Activated T-helper 17 cell treated with anti-CD3 and anti-CD28 coated beads, Interleukin-2, amount 50 U/mL, for 72 hours (primary cell): ENCODE measurements at places on chromosomes 2 and 18. TPM values are rescaled to one million over a fixed set of nuclear protein-coding genes. Genes with fewer than 3 reads are reported as not detected.

DNA sequence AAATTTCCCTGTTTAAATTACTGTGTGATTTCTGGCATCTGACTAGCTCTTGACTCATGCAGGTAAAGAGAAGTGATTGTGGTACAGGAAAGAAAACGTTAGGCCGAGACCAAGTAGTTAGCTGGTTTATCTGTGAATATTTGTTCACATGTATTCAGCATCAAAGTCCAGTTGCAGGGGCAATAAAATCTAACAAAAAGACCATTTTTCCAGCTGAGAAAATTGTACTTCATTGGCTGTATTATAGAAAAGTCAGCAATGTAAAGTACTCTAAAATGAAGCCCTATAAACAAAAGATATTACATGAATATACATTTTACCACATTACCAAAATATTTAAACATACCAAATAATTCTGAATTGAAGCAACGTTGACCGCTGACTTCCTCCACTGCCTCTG lies 88.3 kb downstream of the NBAS start:
- ATAC-seq: no peak

- ATAC-seq: no peak
Measured at GRCh38 chr18:68965817-68966216, 167.9 kb downstream of the CCDC102B start.

- peak; percentile 55 for ATAC-seq
Measured at GRCh38 chr2:101706819-101707177, 9.3 kb downstream of the MAP4K4 start.

- no peak for ATAC-seq
Measured at GRCh38 chr2:86000938-86001312, 104.8 kb downstream of the POLR1A start.

GRCh38 chr2:159165048-159165447 lies 121.5 kb downstream of the WDSUB1 start:
- ATAC-seq: no peak

- ATAC-seq: no peak
Measured at GRCh38 chr18:63844254-63844653, 43.3 kb upstream of the SERPINB2 start.

DNA sequence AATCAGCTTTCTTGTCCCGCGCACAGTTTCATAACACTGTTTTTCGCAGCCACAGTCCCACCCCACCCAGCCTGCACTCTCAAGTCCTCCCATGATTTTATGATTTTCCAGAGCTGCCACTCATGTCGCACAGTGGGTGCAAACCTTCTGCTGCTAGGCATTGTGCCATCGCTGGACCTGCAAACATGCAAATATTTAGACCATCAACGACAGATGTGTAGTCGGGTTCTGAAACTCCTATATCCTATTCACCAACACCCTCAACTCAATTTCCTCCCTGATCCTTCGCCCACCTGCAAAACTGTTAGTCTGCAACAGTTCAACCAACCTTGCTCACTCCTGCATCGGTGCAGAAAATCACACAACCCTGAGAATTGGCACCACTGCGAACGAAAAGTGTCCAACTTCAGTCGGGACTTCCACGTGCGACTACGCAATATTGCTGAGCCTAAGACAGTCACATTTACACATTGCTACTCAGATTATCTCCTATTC lies 871 bp upstream of the ALS2 start:
- no peak for ATAC-seq

- ATAC-seq: no peak
Measured at GRCh38 chr2:85732467-85733120, 21.2 kb upstream of the ATOH8 start.

- ATAC-seq: no peak
Measured at GRCh38 chr2:232501331-232501771, 13.7 kb upstream of the ECEL1 start.

- ATAC-seq: no peak
Measured at GRCh38 chr2:216619411-216620393, 13.5 kb upstream of the IGFBP2 start.

- ATAC-seq: no peak
Measured at GRCh38 chr2:112150447-112150846, 12.3 kb downstream of the FBLN7 start.

The RGPD8 gene
- 9.5 TPM for total RNA-seq
